ENCODE measurements at places on chromosomes 16 and 17. TPM values are rescaled to one million over a fixed set of nuclear protein-coding genes. Genes with fewer than 3 reads are reported as not detected.

Gene SRR
- 8.5 TPM for total RNA-seq

Gene KRTAP9-8
- not detected for total RNA-seq

Gene FAM117A
- total RNA-seq: 1.2 TPM

Gene FBXO31
- total RNA-seq: 25.1 TPM

Gene SLC5A10
- total RNA-seq: 0.23 TPM
